Foreskin keratinocyte (primary cell): ENCODE measurements at places on chromosomes 5 and 9.

- no peak for DNase-seq
Observed at GRCh38 chr9:91986248-91986647, 36.2 kb upstream of the ROR2 start.

- DNase-seq = no peak
Observed at GRCh38 chr5:175254155-175254554, 189.8 kb downstream of the DRD1 start.

- DNase-seq = no peak
Observed at GRCh38 chr9:13513286-13513685, 233.8 kb upstream of the MPDZ start.

- DNase-seq = no peak
Observed at GRCh38 chr5:171555160-171555559, 135.7 kb downstream of the FGF18 start.

DNA sequence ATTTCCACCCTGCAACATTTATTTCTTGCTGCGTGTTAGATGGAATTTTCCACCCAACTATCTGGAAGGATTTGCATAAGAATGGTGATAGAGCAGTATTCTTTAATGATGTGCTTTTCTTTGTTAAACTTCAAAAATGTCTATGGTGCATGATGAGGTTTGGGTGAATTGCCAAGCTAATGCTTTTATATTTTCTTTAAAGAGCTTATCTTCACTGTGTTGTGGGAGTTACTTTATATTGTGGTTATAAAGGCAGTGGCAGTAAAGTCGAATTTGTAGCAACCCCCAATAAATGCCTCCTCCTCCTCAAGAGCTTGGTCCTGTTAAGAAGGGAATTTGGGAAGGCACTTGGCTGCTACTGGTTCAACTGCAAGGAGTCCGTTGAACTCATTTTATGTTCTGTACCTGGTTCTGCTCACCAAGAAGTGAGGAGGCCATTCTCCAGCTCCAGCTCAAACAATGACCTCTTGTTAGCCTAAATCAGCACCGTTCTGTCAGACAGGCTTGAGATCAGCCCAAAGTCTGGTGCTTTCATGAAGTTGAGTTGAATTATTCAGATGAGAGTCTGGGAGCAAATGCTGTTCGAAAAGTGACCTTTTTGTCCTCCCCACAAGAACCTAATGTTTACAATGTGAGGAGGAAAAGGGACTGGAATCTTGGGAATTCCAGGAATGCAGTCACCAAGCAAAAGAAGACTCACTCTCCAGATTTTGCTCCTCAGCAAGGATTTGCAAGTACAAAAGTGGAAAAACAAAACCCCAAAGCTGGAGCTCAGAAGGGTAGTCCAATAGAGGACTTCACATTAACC lies 217.0 kb downstream of the TMEM38B start:
- DNase-seq = no peak
